ENCODE measurements at places on chromosomes 5 and 9.

- DNase-seq = no peak
Observed at GRCh38 chr5:163944738-163945137, 439.3 kb downstream of the MAT2B start.

- DNase-seq = no peak
Observed at GRCh38 chr9:131670247-131671132, 69.4 kb downstream of the RAPGEF1 start.

- no peak for DNase-seq
Observed at GRCh38 chr5:122772446-122772845, 2.4 kb upstream of the SNX2 start.

- DNase-seq = no peak
Observed at GRCh38 chr5:3661755-3662296, 66.2 kb downstream of the IRX1 start.

DNA sequence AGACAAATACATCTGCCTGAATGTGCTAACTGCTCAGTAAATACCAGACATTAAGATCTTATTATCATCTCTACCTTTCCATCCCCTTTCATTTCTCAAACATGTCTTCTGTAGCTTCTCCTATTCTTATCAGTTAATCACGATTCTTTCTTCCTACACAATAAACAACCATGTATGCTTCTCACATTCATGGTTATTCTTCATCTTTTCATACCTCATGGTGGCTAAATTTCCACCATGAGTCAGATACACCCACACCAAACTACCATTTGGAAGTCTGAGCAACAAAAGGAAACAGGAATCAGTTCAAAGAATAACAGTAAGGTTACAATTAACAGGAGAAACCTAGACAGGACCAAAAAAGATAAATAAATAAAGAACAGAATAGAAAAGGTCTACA is 7.7 kb downstream of the ZNF622 start:
- no peak for DNase-seq

- DNase-seq = no peak
Observed at GRCh38 chr9:105330755-105331154, 86.3 kb downstream of the SLC44A1 start.

DNA sequence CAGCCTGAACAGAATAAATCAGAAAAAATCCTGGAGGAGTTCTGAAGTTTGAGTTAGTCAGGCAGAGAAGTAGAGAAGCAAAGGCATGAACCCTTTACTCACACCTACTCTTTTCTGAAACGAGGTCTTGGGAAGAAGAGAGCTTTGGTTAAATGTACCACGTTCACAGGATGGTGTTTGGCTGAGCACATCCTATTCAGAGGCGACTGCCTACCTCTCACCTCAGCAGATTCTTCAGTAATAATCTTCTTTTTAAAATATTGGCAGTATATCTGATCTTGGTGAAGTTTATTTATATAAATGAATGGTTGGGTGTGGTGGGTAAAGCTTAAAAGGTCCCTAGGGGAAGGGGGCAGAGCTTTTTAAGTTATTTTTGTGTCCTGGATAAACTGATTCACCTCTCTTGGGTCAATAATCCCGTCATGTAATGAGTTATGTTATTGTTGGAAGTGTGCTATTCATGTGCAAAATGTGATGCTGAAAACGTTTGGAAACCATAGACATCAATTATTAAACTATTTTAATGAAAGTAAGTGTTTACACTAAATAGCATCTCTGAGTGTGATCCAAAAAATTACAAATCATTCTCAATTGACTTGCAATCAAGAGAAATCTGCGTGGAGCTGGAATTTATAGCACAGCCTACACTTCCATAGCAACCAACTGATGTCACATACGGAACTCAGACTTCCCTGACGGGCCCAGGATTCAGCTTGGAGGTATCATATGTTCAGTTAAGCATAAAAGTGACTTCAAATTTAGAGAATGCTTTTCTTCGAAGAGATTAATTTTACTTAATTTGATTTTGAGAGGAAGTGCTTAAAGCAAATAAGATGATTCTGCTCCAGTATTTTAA is 94.3 kb upstream of the EQTN start:
- no peak for DNase-seq

DNA sequence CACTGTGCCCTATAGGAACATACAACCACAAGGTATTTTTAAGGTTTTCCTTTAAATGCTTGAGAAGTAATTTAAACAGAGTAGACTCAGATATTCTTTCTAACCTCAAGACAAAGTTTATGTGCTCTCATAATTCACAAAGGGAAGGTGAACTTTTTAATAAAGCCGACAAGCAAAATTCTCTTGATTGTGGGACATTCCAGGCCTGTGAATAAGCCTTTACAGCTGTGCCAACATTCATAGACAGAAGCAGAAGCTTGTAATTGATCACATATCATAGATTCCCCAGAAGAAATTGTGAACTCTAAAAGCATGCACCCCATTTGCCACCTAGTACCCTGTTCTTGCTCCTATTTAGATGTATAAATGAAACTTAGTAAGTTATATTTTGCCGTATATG is 1107.8 kb upstream of the SEMA6A start:
- DNase-seq = no peak

GRCh38 chr5:98570010-98570409 is 203.5 kb upstream of the RGMB start:
- DNase-seq = no peak

DNA sequence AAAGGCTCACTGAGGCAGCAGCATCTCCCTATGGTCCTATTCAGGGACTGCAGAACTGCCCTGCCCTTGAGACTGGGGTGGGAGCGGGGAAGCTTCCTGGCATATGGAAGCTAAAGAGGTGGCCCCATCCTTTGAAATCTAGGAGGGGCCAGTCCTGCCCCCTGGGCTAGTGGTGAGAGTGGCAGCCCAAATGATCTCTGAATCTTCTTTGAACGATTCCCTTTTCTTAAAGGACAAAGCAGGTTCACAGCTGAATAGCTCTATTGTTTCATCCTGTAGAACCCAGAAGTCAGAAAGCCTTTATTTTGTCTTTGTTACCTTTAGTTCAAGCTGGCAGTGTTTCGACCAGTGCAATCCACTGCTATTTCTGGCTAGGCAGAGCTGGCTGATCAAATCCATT is 741.9 kb downstream of the IRX1 start:
- DNase-seq = no peak

GRCh38 chr5:149490599-149491485 is 60.4 kb downstream of the CSNK1A1 start:
- DNase-seq = no peak

GRCh38 chr5:172725273-172725672 is 45.7 kb downstream of the DUSP1 start:
- DNase-seq = no peak

- no peak for DNase-seq
Observed at GRCh38 chr5:149217803-149218155, 53.9 kb upstream of the AFAP1L1 start.

GRCh38 chr5:16665601-16666000 is 48.8 kb upstream of the RETREG1 start:
- no peak for DNase-seq

GRCh38 chr5:115389034-115389798 is 92.8 kb upstream of the CCDC112 start:
- no peak for DNase-seq

GRCh38 chr5:22249209-22249729 is 603.9 kb downstream of the CDH12 start:
- no peak for DNase-seq

GRCh38 chr9:89939181-89939580 is 334.4 kb downstream of the GADD45G start:
- DNase-seq = no peak

GRCh38 chr5:142881076-142881783 is 111.1 kb downstream of the ARHGAP26 start:
- DNase-seq = no peak

- DNase-seq = no peak
Observed at GRCh38 chr5:113292462-113292861, 142.3 kb downstream of the TSSK1B start.

- DNase-seq = no peak
Observed at GRCh38 chr5:95810305-95811125, 12.0 kb downstream of the GLRX start.

- no peak for DNase-seq
Observed at GRCh38 chr5:61394078-61394704, 62.1 kb downstream of the ZSWIM6 start.

GRCh38 chr9:136082496-136083361 is 12.4 kb downstream of the NACC2 start:
- no peak for DNase-seq

- DNase-seq = no peak
Observed at GRCh38 chr9:121942866-121943382, 150.2 kb downstream of the TTLL11 start.

DNA sequence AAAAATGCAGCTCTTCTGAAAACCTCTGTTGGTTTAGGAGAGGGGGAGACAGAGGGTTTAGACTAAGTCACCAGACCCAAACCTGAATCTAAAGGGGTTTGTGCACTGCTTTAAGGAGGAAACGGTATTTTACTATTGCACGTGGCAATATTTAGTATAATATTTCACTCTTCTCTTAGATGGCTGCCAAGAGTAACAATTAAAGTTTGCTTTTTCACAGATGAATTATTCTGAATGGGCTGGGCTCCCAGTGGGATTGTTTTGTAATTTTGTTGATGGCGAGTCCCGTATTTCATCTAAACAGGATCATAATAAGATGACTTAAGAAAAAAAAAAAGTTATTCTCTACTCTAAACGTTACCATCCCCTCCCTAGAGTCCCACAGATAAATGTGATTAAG is 245.4 kb downstream of the PCSK5 start:
- DNase-seq = no peak

DNA sequence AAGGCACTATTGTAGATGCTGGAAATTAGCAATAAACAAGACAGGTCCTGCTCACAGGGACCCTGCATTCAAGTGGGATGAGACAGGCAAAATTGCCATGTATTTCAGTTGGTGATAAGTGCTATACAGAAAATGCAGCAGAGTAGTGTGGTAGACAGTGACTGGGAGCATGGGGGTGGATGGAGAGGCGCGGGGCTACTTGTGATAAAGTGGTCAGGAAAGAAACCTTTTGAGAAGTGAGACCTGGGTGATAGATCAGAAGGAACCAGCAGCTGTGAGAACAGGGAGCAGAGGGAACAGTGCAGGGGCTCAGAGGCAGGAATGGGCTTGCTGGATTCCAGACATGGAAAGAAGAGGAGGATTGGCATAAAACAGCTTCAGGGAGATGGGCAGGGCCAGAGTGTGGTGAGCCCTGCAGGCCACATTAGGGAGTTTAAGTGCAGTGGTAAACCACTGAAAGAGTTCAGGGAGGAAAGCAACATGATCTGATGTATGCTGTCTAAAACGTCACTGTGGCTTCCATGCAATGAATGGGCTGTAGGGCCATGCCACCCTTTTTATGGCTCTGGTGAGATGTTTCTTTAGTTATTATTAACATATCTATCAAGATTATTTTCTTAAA is 7.3 kb downstream of the CRHBP start:
- DNase-seq = no peak

- no peak for DNase-seq
Observed at GRCh38 chr9:114805670-114806525, at the start of gene TNFSF15. TSS of gene TNFSF15 (minus strand) at chr9:114806039. CDS start at chr9:114806012, 27 bp downstream.

DNA sequence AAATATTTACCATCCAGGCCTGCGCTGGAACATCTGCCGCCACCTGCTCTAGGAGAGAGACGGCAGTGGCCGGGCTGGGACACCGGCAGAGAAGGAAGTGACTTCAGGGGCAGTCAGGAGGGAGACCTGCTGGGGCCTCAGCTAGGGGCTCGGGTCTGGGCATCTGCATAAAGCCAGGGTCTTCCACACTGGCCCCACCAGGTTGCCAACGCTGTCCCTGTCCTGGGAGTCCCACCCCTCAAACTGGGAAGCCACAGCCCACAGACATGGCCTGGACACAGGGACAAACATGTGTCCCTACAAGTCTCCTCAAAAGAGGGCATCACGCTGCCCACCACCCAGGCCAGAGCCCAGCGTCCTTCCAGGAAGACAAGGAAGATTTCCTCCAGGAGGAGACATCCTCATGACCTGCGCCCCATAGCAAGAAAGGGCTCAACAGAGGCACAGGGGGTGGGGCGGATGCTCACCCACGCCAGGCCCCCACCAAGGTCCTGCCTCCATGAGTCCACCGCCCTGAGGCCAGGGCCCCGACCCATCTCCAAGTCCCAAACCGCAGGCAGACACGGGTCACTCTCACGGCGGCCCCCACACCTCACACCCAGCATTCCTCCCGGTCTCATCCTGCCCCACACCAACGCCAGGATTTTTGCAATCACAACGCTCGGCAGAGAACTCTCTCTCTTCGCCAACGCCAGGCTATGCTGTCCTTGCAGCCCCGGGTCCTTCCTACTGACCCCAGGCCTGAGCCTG is 9.0 kb downstream of the VAV2 start:
- DNase-seq = no peak

GRCh38 chr5:65483546-65484346 is 2.0 kb upstream of the ADAMTS6 start:
- DNase-seq = no peak

- no peak for DNase-seq
Observed at GRCh38 chr9:118596374-118597015, 772.7 kb downstream of the BRINP1 start.

DNA sequence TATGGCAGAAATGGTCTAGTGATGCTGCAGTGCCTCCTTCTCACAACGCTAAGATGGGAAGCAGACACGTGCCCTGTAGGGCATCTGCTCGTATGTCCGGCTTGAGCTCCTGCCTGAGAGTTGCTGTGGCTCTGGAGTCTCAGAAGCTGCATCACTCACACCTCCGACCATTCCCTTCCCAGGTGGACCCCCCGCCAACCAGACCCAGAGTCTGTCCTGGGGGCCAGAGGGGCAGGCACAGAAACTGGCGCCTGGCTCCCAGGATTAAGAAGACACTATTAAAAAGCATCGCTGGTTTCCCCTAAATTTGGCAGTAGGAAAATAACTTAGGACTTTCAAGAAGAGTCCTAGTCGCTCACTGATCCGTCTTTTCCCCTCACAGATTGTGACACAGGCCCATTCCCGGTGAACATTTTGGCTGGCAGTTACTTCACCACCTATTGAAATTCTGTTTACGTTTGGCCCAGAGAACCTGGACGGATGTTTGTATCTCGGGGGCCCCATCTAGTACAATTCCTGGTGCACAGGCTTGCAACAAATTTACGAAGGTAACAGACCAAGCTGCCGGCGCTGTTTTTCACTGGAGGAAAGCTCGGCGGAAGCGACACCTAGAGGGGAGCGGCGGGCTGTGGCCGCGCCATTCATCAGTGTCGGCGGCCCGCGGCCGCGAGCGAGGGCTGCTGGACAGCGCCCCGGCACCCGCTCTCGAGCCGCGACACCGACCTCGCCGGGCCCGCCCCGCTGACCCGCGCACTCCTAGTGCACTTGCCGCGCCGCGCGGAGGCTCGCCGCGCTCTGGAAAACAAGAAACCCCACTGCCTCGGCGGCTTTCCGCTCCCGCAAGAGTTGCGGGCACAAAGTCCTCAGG is 1.6 kb downstream of the FSTL4 start:
- no peak for DNase-seq

DNA sequence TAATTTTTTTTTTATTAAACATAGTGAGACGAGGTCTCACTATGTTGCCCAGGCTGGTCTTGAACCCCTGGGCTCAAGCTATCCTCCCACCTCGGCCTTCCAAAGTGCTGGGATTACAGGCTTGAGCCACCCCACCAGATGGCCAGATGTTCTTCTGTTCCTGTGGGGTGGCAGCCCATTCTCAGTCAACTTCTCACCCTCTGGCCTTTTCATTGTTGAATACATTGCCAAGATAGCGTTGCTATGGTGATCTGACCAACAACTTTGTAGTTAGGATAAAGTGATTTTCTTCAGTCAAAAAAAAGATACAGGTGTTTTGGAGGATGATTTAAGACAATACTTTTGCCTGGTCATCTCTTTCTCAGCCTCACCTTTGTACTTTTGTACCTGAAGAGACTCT is 109.1 kb downstream of the EGFLAM start:
- DNase-seq = no peak

Data from effector CD8-positive, alpha-beta T cell (primary cell).